Endothelial cell of umbilical vein (primary cell): ENCODE measurements at places on chromosomes 12 and 14.
A peak's percentile ranks its signal among the peaks of the same experiment; 100 is the strongest.

DNA sequence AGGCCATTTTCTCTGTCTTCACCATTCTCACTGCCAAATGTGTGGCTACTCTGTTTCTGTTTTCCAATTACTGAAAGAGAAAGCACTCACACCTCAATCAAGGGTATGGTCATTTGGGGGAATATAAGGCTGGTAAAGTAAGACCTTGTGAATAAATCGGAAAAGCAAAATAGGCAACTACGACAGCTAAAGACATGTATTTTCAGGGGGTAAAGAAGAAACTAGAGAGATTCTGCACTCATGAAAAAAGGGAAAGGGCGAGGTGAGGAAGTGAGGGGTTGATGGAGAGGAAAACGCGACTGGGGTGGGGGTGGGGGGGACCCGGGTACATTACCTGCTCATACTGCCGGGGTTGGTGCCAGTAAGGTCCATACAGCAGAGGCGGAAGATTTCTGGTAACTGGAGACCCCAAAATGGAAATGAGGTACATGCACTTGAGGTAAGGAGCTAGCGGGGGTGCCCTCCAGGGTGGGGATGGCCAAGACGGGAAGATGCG is 19.3 kb downstream of the CHD8 start:
- DNase-seq, result no peak

DNA sequence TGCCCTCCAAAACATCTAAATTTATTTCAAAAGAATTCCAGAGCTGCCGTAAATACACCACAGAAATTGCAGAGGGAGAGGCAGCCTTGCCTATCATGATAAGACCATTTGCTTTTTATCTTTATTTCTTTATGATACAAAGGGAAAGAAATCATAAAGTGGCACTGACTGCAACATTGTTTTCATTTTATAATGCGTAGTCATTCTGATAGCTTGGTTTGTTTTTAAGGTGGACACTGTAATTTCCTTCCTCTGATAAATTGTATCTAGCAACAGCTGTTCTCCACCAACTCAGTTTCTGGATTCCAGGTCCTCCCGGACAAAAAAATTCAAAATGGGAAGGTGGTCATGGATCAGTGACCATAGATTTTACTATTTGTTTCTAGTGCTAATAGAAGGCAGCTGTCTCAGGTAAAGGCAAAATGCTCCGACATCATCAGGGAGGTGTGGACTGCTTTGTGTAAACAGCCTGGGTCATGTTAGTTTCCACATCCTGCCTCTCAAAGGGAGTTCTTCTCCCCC is 623 bp upstream of the TSPAN8 start:
- DNase-seq, result peak; percentile 61

- DNase-seq, result no peak
Observed at GRCh38 chr12:125453751-125454150, 388.5 kb downstream of the AACS start.

DNA sequence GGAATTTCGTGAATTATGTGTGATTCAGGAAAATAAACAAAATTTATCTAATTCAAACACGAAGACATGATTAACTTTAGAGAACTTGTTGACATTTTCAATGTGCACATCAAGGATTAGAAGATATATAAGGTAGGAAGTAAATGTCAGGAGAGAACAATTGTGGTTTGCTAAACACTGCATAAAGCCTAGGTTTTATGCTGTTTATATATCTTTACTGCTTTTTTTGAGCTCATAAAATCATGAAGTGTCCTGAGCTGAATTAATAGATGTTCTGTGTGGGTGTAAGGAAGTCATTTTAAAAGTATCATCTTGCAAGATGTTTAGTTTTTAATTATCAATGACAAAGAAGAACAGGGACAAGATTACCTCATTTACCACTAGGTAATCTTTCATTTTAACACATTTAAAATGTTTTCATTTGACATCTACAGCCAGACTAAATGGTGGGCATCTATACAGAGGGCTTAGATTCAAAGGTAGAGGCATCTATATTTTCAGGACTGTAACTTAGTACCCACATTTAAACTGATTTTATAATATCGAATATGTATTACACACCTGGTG is 382.8 kb downstream of the ADAMTS20 start:
- DNase-seq, result peak; percentile 32

GRCh38 chr12:18429366-18429765 is 168.0 kb downstream of the PIK3C2G start:
- DNase-seq, result no peak

DNA sequence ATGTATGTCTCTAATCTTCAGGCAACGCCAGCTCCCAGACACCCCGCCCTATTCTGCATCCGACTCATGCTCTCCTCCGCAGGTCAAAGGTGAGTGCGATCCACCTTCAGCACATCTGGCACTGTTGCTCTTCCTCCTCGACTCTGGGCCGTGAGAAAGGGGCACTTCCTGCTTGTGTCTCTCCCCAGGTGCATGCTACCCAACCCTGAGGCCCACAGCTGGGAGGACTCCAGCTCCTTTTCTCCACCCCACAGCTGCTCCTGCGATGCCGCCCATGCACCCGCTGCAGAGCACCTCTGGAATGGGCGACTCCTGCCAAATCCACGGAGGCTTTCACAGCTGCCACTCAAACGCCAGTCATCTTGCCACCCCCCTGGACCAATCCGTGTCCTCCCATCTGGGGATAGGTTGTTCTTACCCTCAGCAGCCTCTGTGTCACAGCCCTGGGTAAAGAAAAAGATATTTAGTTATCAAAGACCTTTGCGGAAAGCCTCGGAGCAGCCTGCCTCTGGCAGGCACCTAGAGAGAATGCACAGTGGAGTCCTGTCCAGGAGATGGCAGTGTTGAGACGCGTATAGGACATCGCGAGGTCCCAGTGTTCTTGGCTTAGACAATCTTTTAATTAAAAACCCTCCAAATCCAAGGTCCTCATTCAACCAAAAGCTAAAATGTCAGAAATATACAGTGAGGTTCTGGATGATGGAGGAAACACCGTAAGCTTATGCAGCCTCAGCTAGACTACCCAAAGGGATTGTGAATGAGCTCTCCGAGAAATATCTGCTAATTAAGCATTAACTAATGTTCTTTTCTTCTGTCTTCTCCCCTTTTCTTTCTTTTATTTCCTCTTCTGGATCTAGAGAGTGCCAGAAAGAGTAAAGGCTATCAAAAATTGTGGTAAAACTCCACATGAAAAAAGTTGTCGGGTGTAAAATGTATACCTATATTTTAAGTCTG is 54.3 kb downstream of the MYRFL start:
- DNase-seq, result peak; percentile 76

GRCh38 chr12:17148706-17149105 is 542.7 kb upstream of the LMO3 start:
- no peak for DNase-seq

- DNase-seq, result no peak
Observed at GRCh38 chr12:27898022-27898421, 74.5 kb downstream of the PTHLH start.

- no peak for DNase-seq
Observed at GRCh38 chr12:51181558-51181957, 8.6 kb upstream of the TFCP2 start.

- DNase-seq, result no peak
Observed at GRCh38 chr14:51552275-51552674, 99.4 kb upstream of the FRMD6 start.

DNA sequence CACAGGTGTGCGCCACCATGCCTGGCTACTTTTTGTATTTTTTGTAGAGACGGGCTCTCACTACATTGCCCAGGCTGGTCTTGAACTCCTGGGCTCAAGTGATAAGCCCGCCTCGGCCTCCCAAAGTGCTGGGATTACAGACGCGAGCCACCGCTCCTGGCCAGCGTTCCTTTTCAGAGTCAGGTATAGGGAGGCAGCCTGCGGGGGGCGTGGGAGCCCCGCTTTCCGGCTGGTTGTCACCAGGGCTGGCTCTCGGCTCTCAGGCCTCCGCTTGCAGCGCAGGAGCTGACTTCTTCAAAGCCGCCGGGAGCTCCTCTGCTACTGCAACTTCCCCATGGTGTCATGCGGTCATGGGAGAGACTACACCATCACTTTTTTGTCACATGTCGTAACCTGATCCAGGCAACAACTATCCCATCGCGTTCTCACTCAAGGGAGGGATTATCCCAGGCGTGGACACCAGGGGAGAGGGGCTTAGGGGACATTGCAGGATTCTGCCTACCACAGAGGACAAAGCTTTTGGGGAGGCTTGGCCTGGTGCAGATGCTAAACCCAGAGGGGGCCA is 129.4 kb downstream of the SCARB1 start:
- DNase-seq, result no peak

GRCh38 chr14:55794655-55795595 is 214.9 kb downstream of the KTN1 start:
- peak; percentile 33 for DNase-seq

GRCh38 chr12:104624529-104624928 is 167.8 kb downstream of the CHST11 start:
- DNase-seq, result no peak

DNA sequence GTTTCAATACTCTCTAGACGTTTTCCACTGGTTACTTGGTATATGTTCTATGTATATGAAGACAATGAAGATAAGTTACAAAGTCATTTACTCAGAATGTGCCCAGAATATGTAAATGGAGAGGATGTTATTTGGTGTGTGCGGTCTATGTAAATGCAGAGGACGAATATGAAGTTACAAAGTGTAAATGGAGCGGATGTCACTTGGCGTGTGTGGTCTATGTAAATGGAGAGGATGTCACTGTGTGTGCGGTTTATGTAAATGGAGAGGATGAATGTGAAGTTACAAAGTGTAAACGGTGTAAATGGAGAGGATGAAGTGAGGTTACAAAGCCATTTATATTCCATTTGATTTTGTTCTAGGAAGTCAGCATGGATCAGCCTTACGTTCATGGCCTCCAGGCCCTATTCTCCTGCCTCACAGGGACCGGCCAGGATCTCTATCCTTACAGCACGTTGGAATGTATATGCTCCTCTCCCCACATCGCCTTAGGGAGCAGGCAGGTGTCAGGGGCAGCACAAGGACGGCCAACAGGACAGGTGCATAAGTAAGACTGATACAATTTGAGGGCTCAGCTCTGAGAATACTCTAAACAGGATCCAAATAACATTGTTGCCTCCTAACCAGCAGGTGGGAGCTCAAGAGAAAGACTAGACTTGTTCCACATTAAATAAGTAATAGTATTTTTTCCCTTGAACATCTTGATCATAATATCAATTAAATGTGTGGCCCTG is 42.4 kb downstream of the GLRX5 start:
- DNase-seq, result no peak

GRCh38 chr14:105384041-105384557 is 14.2 kb upstream of the TEX22 start:
- DNase-seq, result no peak

- DNase-seq, result no peak
Observed at GRCh38 chr12:71105956-71106355, 51.8 kb downstream of the TSPAN8 start.
